Activated CD4-positive, CD25-positive, alpha-beta regulatory T cell (primary cell): ENCODE measurements at places on chromosomes 5 and 9.

DNA sequence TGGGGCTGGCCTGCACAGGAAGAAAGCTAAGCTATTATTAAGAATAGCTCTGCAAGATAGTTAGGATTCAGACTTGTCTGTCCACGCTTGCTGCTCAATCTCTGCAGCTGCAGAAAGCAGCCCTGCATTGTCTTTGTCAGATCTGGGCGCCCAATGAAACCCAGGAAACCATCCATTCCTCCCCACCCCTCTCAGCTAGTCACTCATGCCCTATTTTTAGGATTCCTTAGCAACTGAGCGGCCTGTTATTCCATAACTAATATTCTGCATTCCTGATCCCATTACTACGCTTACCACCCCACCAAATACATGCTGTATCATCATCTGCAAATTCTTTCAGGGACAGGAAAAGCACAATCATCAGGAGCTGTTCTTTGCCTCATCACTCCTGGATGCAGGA lies 52.9 kb upstream of the APC start:
- no peak for DNase-seq

DNA sequence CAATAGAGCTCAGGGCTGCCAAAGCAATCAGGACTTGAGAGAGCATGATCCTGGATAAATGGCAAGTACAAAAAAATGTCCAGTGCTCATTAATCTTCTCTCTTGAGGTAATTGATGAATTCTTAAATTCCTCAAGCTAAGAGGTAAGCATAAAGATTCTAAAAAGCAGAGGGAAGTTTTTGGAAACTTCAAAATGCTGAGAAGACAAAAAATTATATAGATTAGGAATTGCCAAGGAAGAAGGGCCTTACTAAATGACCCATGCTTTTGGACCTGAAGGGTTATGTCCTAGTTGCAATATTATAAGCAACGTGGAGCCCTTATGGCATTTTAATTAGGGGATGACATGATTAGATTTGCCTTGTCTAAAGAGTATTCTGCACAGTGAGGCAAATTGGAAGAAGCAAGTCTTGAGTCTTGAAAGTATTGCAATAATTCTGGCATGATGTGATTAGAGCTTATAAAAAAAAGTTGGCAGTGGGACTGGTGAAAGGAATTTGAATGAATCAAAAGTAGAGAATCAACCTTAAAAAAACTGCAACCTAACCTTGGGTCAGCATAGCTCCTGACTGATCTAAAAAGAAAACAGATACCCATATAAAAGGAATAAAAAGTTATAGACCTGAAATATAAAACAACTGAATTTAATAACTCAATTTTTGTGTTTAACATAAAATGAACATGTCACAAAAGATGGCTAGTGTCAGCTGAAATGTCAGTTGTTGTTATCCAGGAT lies 323.8 kb upstream of the ARRDC3 start:
- no peak for DNase-seq

- DNase-seq = no peak
Measured at GRCh38 chr5:34968258-34968657, 38.9 kb downstream of the DNAJC21 start.

DNA sequence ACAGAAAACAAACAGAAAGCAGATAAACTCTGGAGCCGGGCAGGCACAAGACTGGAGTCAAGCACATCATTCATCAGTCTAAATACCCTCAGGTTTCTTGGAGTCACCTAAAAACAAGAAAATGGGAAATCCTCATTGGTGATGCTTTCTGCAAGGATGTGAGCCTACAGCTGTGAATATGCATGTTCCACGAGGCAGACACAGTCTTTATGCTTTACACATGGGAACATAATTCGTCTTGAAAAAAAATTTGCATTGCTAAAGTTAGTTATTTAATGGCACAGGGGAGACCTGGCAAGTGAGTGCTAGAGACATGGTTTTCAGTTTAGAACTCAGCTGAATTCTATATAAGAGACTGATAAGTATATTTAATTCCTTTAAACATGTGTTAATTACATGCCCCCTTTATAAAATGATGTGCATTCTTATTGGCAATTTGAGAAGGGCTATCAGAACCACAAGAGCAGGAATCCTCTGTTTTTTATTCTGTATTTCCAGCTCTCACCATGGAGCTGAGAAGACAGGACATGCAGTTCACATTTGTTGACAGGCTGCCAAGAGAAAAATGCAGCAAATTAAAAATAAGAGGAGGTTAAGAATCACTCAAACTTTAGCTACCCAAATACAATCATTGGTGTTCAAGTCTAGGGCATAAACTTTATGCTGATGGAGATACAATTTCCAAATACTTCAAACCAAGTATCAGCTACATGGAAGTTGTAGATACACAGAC lies 438.0 kb upstream of the MPDZ start:
- DNase-seq = no peak

DNA sequence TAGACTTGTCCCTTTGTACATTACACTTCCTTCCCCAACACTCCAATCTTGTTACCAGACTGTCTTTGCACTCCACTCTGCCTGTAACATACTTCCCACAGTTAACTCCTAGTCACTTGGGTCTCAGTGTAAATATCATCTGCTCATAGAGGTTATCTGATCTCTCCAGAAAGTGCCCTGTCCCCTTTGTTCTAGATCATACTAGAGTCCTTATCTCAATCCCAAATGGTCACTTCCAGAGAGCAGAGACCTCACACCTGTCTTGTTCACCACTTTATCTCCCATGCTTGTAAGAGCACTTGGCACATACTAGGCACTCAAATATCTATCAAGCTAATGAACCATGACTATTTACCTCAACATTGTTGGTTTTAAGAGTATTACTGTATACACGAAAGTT lies 30.4 kb downstream of the SETX start:
- DNase-seq = no peak

GRCh38 chr9:134217431-134218210 lies 53.3 kb upstream of the RNU6ATAC start:
- DNase-seq = no peak

- no peak for DNase-seq
Measured at GRCh38 chr5:132055441-132055807, 5.0 kb upstream of the IL3 start.

- no peak for DNase-seq
Measured at GRCh38 chr9:6956879-6957278, 199.1 kb downstream of the KDM4C start.

- DNase-seq = no peak
Measured at GRCh38 chr9:114231719-114232449, 76.5 kb downstream of the COL27A1 start.

GRCh38 chr9:109323771-109324170 lies 2.9 kb upstream of the EPB41L4B start:
- no peak for DNase-seq

DNA sequence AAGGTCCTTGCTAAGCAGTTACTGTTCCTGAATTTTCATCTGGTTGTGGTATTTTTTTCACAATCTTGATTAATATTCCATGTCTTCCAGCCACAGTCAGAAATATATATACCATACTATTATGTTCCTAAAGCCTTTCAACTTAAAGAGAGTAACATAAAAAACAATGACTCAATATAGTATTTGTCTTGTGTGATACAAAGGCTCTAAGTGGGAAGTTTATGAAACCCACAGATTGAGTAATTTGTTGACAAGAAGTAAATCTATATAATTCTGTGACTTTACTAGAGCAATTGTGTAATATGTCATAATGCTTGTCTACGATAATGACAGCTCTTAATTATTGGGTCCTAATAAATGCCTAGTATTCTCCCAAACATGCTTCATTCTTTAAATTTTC lies 509.4 kb downstream of the ISL1 start:
- DNase-seq = no peak

- DNase-seq = no peak
Measured at GRCh38 chr9:104869811-104870210, 58.1 kb downstream of the ABCA1 start.

DNA sequence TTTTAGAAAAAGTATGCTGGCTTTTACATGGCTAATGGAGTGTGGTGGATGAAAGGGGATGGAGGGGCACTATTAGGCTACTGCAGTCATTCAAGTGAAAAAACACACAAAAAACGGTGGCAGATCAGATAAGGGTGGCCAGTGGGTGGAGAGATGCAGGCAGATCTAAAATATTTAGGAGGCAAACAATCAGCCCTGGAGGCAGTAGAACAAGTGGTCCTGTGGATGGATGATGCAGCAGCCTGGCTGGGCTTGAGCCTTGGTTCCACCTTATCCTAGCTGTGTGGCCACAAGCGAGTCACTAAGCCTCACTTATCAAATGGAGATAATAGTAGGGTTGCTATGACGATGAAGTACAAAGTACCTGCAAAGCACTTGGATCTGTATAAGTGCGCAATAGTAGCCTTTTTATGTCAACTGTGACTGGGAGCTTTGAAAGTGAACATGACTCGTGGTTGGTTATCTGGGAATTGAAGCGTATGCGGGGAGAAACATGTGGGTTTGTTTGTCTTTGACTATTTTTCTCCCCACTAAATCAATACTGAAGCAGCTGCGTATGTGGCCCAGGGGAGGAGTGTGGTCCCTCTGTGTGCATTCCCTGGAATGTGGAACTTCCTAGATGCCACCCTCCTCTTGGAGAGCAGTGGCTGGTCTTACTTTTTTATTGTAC lies 20.2 kb downstream of the NSG2 start:
- DNase-seq = no peak

DNA sequence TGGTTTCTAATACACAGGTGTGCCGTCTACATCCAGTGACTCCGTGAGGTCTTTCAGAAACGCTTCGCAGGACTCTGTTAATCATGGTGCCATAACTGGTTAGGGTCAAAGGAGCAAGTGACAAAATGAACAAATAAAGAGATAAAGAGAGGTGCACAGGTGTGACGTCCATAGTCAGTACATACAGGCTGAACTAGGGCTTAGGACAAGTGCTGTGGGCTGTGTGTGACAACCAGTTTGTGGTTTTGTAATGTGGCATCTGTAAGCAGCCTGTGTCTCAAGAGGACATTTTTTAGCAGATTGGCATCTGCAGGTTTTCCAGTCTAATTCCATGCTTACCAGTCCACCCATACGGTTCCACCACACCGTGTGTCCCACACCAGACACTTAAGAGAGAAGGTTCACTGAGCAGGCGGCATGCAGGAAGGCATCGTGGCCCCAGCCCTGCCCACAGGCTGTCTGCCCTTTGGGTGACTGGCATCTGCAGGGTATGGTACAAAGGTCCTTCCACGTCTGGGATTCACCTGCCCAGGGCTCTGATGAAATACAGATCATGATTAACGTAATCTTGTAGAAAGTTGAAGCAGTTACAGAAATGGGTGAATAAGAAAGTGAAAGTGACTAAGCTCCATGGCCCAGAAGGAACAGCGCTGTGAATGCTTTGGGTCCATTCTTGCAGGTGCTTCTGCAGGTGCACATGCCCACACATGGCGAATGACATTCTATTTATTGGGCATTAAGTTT lies 26.9 kb downstream of the SRD5A1 start:
- DNase-seq = no peak

GRCh38 chr9:89661956-89662717 lies 57.3 kb downstream of the GADD45G start:
- no peak for DNase-seq

GRCh38 chr9:125674981-125675973 lies 31.7 kb downstream of the MAPKAP1 start:
- DNase-seq = no peak

DNA sequence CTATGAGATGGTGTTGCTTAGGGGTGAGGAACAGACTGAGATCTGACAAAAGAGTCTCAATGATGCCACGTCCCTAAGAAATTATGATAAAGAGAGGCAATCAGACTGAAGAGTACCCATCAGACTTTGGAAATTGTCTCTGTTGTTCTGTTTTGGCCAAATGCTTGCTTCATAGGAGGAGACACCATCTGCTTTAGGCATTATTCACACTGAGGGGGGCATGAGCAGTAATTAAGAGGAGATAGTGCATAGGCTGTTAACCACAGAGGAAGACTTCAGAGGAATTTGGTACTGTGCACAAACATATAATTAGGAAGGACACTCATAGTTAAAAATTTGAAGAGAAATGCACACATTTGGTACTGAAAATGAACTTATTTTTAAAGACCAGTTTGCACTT lies 190.7 kb downstream of the FAM170A start:
- no peak for DNase-seq

GRCh38 chr9:98491828-98492227 lies 216.9 kb downstream of the GABBR2 start:
- DNase-seq = no peak

GRCh38 chr5:23588841-23589326 lies 81.5 kb downstream of the PRDM9 start:
- DNase-seq = no peak

DNA sequence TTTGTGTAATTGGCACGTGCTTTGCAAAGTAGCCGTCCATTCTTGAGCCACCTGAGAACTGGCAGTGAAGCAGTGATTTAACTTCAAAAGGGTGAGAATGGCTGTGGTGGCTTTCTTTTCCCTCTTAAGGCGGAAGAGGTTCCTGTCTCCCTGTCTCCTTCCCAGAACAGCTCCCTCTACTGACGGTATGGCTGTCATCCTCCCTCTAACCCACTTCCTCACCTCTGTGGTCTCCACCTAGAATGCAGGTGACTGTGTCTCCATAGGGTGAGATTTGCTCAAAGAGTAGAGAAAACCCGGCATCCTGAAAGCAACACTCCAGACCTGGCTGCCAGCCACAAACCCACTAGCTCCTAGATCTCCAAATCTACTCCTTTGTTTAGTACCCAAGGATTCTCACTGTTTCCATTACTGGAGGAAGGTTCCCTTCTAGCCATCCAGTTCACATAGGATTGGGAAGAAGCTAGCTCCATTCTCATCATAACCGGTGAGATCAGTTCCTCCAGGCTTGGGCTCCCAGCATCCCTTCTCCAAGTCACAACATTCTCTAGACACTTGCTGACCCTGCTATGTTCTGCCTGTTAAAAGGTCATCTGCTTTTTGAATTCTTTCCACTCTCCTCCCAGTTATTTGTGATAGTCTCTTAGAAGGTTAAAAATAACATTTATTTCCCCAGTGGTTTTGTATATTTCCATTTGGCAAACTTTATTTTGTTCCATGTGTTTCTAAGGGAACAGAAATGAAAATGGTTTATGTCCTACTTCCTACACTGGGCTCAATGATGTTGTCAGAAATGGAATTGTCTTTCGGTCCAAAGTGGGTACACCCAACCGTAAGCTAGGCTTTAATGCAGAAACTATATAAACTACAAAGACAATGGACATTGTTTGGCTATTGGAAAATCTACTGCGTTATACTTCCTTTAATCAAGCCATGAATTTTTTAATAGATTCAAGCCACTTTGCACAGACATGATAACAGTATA lies 269.4 kb downstream of the CWC27 start:
- no peak for DNase-seq

DNA sequence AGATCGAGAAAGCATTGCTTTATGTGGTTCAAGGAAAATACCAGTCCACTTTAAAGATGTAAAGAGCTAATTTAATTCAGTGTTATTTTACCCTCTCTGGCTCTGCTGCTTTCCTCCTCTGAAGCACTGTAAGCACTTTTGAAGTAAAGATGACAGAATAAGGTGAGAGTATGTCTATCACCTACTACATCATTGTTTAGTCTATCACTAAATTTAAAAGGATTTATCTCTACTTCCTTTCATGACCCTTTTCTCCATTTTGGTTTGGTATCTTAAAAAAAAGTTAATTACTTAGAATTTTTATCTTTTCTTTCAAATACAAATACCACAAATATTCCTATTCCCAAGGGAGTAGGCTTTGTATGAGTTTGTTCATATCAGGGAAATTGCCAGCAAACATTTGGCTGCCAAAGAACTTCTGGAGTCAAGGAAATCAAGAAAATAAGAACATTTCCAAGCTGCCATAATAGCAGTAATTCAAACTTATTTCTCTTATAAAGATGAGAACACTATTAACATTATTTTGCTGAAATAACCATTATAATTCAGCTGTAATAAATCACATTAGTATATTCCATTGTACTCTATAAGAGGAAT lies 77.8 kb downstream of the SLC38A9 start:
- DNase-seq = no peak
